ENCODE measurements at places on chromosomes 13 and 19.

DNA sequence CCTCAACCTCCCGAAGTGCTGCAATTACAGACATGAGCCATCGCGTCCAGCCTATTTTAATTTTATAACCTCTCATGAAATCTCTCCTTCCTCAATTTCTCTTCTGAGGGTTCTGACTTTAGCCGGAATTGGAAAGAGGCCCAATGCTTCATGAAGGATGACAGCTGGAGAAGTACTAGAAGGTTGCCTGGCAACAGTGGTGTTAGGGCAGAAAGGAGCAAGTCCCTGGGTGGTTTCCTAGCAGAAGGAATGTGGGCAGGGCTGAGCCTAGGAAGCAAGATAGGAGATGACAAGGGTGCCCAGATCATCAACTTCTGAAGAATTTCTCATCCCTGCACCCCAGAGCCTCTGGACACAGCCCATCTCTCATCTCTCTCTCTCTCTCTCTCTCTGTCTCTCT, 25.8 kb downstream of the CACNG6 start:
- DNase-seq: no peak

- no peak for DNase-seq
These were observed 66.9 kb upstream of the CLDN10 start for GRCh38 chr13:95485518-95486144.

DNA sequence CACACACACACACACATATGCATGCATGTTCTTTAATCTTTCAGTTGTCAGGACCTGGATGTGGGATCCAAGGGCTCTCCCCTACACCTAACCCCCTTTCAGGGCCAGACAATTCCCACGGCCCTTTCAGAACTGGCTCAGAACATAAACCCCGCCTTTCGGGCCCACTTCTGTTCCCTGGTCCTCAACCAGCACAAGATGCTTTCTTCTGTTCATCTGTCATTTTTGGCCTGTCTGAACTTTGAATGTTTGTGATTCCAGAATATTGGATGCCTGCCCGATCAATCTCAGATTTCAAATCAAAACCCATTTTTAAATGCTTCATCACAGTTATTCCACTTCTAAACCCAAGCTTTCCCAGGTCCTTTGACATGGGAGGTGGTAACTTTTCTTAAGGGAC, 167.3 kb downstream of the USP12 start:
- DNase-seq: peak; percentile 33

GRCh38 chr13:29196409-29197074, 376.4 kb downstream of the MTUS2 start:
- no peak for DNase-seq

- DNase-seq: no peak
These were observed 43.4 kb downstream of the CRTC1 start for GRCh38 chr19:18726846-18727245.

GRCh38 chr19:8423817-8424223, 10.7 kb downstream of the MARCHF2 start:
- peak; percentile 98 for DNase-seq

DNA sequence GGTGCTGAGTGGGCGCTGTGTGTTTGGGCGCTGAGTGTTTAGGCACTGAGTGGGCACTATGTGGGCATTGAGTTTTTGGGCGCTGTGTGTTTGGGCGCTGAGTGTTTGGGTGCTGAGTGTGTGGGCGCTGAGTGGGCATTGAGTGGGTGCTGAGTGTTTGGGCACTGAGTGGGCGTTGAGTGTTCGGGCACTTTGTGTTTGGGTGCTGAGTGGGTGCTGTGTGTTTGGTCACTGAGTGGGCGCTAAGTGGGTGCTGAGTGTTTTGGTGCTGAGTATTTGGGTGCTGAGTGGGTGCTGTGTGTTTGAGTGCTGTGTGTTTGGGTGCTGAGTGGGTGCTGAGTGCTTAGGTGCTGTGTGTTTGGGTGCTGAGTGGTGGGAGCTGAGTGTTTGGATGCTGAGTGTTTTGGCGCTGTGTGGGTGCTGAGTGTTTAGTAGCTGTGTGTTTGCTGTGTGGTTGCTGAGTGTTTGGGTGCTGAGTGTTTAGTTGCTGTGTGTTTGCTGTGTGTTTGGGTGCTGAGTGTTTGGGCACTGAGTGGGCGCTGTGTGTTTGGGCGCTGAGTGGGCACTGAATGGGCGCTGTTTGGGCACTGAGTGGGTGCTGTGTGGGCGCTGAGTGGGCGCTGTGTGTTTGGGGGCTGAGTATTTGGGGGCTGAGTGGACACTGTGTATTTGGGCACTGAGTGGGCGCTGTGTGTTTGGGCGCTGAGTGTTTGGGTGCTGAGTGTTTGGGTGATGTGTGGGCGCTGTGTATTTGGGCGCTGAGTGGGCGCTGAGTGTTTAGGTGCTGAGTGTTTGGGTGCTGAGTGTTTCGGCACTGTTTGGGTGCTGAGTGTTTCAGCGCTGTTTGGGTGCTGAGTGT, 47.2 kb upstream of the F7 start:
- DNase-seq: no peak
